ENCODE measurements at places on chromosomes 5 and 9.

GRCh38 chr9:86901511-86901910, 45.8 kb downstream of the GAS1 start:
- DNase-seq: no peak

DNA sequence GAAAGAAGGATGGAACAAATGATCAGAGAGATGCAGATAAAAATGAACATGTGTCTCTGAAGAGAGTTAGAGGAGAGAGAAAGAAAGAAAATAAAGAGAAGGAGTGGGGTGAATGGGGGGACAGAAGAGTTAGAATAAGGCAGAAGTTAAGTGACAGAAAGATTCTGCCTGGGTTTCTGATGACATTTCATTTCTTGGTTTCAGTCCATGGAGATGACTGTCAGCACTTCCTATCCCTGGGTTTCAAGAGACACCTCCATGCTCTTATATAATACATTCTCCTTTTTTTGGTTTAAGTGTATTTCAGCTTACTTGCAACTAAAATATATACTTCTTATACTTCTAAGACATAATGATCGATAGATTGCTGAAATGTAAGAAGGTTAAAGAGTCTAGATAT, 213.0 kb upstream of the IL12B start:
- no peak for DNase-seq

- no peak for DNase-seq
Observed at GRCh38 chr5:63602971-63603370, 359.3 kb downstream of the HTR1A start.

GRCh38 chr9:136303825-136304416, at the start of gene CCDC187:
Gene CCDC187, minus strand, starts transcription at chr9:136304094. Its CDS starts 264 bp downstream, at chr9:136303830.
- DNase-seq: no peak
